T1000 (cell line): ENCODE measurements at places on chromosomes 1 and 21.

DNA sequence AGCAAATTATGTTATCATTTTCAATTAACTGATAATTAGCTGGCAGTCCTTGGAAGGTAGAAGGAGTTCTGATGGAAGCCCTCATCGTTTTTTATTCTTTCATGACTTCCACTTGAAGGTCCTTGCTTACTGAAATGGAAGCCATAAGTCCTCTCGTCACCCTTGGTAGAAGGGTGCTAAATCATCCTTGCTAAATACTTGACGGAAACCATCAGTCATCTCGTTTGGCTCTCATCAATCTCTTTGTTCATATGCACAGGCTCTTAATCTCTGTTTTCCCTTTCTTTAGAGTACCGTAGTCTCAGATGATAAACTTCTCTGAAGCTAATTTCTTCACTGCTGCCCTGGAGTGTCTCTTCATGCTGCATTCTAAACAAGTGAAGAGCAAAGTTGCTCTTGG is 34.5 kb downstream of the UCK2 start:
- DNase-seq = no peak

DNA sequence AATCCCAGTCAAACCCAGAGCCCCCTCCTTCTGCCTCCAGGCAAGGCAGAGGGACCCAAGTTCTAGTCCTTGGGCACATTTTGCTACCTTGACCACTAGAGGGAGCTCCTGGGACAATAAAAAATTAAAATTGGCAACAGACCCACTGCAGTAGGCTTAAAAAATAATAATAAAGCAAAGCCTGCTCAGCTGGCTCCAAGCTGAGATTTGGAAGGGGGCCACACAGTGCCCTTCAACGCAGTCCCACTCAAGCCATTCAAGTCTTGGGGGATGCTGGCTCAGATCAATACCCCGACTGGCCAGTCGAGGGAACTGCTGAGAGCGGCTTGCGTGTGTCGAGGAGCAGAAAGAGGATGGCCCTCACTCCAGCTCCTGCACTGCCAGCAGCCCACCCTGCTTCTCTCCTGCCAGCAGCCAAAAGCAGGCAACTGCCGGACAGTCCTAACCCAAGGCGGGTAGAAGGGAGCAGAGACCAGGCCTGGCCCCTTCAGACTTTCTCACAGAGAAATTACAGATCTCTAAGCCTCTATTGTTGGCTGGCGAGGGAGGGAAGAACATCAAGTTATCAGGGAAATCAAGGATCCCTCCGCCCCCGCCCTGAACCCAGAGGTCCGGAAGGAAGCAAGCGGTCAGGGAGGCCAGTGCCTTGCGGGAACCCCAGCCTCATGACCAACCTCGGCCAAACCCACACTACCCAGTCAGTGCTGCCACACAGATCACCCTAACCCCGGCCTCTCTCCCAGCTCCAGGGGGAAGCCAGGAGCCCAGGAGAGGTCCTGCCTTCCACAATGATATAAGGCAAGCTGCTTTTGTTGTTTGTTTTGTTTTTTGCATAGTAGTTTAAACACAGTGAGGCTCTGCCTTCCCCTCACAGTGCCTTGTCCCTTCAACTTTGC is 4.9 kb upstream of the ALDH4A1 start:
- DNase-seq = peak; percentile 54

DNA sequence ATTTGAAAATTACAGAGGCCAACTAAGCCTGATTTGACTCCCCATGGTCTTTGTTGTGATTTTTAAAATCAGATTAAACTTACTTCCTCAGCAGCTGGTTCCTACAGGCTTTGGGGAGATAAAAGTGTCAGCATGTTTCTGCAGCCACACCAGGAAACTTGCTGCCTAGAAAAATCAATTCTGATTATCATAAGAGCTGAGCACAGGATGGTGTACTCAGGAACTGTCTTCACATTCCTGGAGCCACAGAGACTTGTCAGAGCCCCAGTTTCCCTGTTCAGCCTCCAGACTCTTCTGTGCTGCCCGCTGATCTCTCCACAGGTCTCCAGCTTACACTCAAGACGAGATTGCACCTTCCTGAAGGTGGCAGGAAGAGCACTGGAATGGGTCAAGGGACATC is 23.9 kb downstream of the RAB3B start:
- DNase-seq = no peak

DNA sequence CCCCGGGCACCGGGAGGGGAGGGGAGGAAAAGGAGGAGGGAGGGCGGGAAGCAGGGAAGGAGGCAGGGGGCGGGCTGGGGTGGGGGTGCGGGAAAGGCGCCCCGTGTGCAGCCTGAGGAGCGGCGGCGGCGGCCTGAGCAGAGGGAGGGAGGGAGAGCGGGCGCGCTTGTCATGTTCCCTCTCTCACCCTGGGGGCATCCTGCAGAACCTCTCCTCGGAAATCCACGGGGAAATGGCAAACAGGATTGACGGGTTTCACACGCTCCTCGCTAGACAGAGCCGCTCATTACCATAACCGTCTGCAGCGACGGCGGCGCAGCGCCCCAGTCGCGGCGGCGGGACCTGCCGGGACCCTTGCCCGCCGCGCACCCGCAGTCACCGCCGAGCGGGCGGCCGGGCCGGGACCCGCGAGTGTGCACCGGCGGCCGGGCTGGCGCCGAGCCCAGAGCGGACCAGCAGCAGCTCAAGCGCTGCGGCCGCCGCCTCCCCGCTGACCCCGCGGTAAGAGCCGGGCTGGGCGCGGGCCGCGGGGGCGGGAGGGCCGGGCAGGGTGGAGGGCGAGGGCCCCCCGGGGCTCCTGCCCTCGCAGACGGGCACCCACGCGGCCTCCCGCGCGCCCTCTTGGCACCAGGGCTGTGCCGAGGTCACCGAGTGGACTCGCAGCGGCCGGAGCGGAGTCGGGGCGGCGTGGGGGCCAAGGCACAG is at the start of gene SERTAD4:
Gene SERTAD4, plus strand, starts transcription at position 286 of the 705 bp plus-strand sequence. CDS start 5,165 bp downstream, outside the sequence.
- peak; percentile 45 for DNase-seq

DNA sequence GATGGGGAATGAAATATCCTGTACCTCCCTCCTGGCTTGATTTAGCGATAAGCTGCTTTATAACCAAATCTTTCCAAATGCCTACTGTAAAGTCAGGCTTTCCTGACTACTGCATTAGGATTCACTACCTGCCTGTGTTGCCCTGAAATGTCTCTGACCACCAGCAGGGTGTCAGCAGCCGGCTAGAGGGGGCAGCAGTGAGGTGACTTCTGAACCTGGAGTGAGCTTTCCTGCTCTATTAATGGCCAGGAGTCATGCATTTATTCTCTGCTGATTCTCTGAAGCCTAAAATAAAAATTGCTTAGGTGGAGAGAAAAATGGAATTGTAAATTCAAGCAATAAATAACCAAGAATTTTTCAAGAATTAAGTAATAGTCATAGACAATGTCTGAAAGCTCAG is 2.5 kb downstream of the BACE2 start:
- DNase-seq = no peak

GRCh38 chr1:168506204-168506819 is 37.5 kb downstream of the XCL2 start:
- no peak for DNase-seq

DNA sequence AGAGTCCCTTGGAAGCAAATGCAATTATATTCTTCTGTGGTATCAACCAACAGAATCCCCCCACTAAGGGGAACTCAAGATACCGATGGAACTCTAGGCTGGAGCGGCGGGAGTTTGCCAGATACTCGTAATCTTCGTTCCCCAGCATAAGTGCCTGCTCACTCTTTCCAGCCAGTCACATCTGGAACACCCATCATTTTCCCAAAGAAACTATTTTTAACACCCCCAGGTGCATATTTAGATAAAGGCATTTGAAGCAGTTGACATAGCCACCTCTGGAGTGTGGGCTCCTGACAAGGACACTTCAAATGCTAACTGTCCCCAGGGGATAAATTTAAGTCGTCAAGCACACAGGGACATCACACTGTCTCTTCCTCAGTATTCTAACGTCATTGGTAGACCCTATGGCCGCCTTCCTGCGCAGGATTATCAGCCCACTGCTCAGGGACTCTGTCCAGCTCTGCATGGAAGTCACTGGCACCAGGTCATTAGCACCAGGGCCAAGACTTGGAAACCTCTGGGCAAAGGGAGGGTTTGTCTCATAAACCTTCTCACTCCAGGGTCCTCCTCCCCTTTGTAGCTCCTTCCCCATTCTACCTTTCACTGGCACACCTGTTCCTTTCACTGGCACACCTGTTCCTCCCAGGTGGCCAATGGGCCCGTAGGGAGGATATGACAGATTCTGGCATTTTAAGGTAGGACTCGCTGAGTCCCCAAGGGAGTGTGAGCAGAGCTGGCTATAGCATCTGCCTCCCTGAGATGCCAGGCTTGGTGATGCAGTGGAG is 48.8 kb downstream of the H3-3A start:
- no peak for DNase-seq

DNA sequence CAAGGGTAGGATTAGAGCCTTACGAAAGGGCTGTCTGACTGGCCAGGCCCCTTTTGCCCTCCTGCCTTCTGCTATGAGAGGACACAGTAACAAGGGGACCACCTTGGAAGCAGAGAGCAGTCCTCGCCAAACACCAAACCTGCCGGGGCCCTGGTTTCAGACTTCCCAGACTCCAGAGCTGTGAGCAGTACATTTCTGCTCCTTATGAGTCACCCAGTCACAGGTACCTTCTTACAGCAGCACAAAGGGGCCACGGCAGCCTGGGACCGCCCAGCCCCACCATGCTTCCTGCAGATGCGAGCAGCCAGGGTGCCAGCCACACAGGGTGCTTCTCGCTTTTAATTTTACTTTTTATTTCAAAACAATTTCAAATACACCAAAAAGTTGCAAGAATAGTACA is 17.2 kb upstream of the POFUT2 start:
- DNase-seq = no peak
